Cerebellum (tissue), 4 donors: ENCODE measurements at places on chromosomes 7 and 10. TPM values are rescaled to one million over a fixed set of nuclear protein-coding genes. Genes with fewer than 3 reads are reported as not detected.

Gene NEURL1
- 16.8 TPM for total RNA-seq

Gene CFTR
- total RNA-seq, result 5.3 TPM

Gene KCNH2
- total RNA-seq, result 14.2 TPM

Gene CRPPA
- total RNA-seq, result 7.5 TPM

Gene IMPDH1
- total RNA-seq, result 38.3 TPM

Gene TMEM273
- 2.8 TPM for total RNA-seq

Gene CYP3A5
- total RNA-seq, result 2.3 TPM

Gene FAM237B
- total RNA-seq, result not detected

Gene AKR1C8
- 0.45 TPM for total RNA-seq

Gene C1GALT1
- total RNA-seq, result 34.8 TPM

Gene HPSE2
- not detected for total RNA-seq

Gene ZNF503
- 1.2 TPM for total RNA-seq

Gene ABI1
- total RNA-seq, result 54.4 TPM

Gene SLC29A3
- 3.2 TPM for total RNA-seq

Gene FUOM
- total RNA-seq, result 2.6 TPM

Gene SVOPL
- total RNA-seq, result 1.00 TPM

Gene TAS2R5
- total RNA-seq, result 10.6 TPM

Gene C10orf67
- 0.54 TPM for total RNA-seq

Gene HGF
- 1.7 TPM for total RNA-seq

Gene SPDYE2B
- total RNA-seq, result not detected

Gene JCAD
- 19.0 TPM for total RNA-seq

Gene SPDYE18
- 1.3 TPM for total RNA-seq

Gene CHAT
- 7.4 TPM for total RNA-seq
